Stromal cell of bone marrow (primary cell): ENCODE measurements at places on chromosomes 4 and X.

DNA sequence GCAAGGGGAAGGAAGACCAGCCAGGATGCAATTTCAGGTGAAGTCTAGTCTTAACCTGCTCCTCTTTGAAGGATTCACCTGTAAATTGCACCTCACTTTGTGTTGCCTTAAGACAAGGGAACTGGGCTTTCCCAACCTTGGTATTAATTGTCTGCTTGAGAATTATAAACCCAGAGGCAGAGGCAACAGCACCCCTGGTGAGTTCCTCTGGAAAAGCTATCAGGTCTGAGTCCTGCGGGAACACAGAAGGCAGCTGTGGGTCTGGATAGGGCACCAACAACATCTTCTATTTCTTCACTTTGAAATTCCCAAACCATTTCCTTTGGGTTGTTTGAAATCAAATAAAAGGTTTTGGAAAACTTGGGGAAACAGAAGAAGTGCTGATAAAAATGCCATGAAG lies 109.2 kb upstream of the NPY2R start:
- no peak for DNase-seq

DNA sequence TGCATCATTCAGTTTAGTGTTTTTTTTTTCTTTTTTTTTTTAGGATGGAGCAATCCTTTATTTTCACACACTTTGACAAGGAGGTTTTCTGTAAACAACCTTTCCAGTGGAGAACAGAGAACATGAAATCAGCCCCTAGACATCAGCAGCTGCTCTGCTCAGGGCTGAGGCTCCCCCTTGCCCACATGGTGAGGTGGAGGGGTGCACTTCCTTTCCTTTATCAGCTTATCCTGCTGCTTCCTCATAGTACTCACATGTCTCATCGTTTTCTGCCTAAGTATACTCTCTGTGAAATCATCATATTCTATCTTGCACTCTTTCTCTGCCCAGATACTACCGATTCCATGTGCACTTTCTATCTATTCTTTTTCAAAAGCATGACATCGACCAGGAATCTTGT lies 47.6 kb upstream of the PRSS12 start:
- DNase-seq: no peak

- peak; percentile 29 for DNase-seq
Measured at GRCh38 chr4:110088670-110089069, 109.7 kb downstream of the ELOVL6 start.

- DNase-seq: no peak
Measured at GRCh38 chr4:27090406-27090805, 229.8 kb downstream of the STIM2 start.

DNA sequence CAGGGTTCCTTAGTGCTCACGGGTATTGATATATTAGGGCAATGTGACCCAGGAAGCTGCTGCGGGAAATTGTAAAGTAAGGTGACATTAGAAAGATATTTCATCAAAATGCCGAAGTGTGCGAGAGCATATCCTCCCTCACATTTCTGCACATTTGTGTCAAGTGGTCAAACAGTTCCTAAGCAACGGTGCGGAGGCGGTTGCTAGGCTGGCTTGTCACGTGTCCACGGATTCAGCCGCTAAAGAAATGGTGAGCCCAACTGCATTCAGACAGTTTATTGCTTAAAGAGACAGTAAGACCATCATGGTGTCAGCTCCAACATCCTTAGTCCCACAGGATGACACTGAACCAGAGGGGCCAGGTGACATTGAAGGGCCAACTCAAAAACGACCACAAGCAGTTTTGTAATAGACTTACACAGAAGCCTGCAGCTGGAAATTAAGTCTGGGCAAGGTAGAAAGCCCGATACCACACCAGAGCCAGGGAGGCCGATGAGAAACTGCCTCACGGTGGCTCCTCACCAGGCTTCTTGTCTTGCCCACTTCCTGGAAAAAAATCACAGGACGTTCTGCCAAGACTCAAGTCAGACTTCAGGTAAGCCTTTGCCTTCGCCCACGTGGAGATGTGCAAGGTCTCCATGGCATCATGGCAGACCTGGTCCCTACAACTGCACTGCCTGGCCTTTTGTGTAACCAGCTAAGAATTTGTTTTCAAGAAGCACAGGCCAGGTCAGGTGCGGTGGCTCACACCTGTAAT lies 50.4 kb downstream of the USP11 start:
- peak; percentile 55 for DNase-seq

- DNase-seq: no peak
Measured at GRCh38 chr4:144650311-144651005, 4.5 kb downstream of the HHIP start.

GRCh38 chr4:105140684-105141490 lies 5.8 kb upstream of the TET2 start:
- no peak for DNase-seq

DNA sequence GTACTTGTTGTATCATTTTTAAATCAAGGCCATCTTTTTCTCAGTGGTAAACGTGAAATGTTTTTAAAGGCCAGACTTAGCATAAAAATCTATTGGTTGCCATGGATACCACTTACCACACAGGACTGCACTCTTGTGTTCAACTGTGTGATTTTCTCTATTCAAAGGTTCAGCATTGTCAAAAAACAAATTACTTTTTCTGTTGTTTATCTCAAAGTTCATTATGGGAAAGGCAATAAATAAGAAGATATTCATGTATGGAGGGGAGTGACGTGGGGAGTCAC lies 231.0 kb upstream of the GATB start:
- no peak for DNase-seq

- no peak for DNase-seq
Measured at GRCh38 chr4:139763672-139764071, 98.1 kb downstream of the MGST2 start.

GRCh38 chr4:108280072-108280471 lies 111.3 kb upstream of the LEF1 start:
- DNase-seq: no peak

- no peak for DNase-seq
Measured at GRCh38 chr4:121998024-121998423, 46.2 kb upstream of the TRPC3 start.

- no peak for DNase-seq
Measured at GRCh38 chrX:1591863-1592469, 562 bp downstream of the AKAP17A start.

- DNase-seq: no peak
Measured at GRCh38 chr4:55758570-55758969, 61.0 kb upstream of the EXOC1L start.

DNA sequence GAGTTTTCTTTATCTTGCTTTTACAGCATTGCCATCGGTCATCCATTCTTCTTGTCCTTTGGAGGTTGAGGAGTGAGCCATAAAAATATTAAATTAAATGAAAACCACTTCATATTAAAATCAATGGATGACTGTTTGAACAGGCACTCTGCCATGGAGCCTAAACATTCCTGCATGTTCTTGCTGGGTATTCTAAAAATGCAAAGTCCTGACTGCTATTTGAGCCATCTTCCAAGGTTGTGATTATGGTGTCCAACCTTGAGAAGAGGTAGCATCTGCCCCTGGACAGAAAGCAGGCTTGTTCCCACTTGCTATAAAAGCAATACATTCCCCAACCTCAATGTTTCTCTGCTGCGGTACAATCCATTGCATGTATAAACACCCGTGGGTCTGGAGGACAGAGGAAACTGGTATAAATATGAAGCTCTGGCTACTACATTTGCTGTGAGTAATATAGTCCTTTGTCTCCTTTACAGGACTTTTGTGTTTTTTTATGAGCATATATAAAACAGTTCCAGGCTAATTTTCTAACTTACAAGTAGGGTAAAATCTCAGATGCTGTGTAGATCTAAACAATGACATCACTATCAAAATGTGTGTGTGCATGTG lies 70.9 kb upstream of the FAT4 start:
- no peak for DNase-seq

- DNase-seq: peak; percentile 59
Measured at GRCh38 chrX:10756441-10756840, 136.1 kb upstream of the MID1 start.

DNA sequence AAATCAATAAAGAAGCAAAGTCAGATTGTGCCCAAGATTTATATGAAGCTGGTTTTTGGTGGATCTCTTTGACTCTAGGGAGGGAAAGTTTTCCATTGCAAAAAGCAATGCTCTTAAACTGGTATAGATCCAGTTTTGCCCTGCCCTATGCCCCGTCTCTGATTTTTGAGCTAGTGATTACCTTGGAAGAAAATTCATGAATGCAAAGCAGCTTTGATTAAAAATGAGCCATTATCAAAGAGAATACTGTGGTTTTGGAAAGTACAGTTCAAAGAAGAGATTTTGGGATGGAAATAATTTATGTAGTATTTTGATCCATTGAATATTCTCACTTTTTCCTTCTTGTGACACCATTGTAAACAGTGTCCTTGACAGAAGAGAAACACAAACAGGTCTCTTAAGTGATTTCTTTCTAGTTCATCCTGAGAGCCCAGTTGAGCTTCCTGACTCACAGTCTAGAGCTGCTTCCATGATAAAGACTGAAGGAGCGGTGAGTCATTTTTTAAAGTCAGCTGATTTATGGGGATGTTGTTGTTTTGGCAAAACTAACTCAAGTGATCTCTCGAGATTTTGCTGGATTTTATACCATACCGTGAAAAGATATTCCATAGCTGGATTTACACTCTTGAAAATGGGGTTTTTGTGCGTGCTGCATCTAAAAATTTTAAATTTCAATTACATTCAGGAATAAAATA lies 76.7 kb downstream of the AFF1 start:
- peak; percentile 83 for DNase-seq

- no peak for DNase-seq
Measured at GRCh38 chr4:123554801-123555232, 158.2 kb downstream of the SPRY1 start.

GRCh38 chrX:51336584-51336983 lies 4.0 kb downstream of the NUDT10 start:
- peak; percentile 16 for DNase-seq

DNA sequence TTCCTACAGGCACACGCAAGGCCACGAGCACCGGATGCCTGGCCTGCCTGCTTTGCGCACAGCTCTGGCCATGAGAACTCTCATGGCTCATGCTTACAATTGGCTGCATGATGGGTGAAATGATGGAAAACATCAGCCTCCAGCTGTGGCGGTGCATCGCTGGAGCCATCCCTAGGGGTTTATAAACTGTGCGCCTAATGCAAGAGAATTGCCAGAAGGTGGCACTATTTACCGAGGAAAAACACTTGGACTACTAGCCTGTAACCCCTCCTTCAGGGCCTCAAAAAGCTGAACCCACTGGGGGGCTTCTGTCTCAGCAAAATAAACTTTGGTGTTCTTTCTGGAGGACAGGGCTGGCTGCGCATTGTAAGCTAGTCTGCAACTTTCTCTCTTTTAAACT lies 51.9 kb downstream of the PHKA2 start:
- DNase-seq: peak; percentile 4

DNA sequence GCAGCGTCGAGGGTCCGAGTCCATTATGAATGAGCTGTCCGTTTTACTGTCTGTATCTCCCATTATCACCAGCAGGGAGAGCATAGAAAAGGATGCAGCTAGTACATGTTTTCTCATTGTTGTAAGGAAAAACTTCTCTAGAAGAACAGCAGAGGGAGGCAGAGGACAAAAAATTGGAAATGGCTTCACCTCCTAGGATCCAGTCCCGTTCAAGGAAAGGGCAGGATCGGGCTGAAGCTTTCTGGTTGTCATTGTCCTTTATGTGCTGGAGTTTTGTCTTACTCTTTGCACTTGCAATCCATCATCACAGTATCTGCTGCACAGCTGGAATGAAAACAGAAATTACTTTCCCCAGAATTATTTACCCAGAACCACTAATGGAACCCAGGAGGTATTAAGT lies 14.7 kb downstream of the NDP start:
- DNase-seq: peak; percentile 72

DNA sequence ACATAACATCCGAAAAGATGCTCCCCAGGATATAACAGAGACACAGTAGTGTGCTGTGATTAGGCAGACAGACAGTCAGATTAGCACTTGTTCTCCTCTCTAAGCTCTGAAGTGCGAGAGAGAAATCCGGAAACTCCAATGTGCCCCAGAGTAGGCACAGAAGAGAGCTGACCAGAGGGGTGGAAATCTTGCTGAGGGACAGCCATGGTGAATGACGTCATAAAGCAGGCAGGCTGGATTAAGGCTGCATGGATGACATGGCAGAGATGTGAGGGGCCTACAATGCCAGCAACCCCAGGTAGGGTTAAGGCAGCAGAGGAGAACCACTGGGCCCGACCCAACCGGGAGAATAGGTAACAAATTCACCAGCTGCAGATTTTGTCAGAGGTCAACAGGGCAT lies 53.3 kb downstream of the MEPE start:
- no peak for DNase-seq

DNA sequence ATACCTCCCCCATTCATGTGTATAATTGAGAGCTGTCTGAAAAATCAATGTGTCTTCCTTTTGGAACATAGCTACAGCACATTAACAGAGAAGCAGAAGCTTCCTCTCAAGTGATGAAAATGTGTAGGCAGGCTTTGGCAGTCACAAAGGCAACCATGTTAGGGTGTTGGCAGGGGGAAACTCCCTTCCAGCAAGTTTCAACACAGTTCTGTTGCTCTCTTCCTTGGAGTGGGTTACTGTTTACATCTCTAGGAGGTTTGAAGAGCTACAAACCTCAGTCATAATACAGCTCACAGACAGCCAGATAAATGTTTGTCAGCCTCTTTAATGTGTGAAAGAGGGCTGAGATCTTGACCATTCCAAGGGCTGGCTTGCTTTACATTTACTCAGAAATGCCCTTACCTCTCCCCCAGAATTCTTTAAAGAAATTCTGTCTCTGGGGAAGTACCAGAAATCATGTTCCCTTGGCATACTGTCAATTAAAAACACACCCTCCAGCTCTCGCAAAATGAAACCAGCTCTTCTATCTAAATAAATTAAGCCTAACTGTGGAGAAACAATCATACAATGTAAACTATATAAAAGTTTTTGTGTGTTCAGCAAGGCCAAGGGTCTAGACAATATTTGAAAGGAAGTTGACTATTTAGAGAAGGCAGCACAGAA lies 18.9 kb downstream of the ZBTB33 start:
- DNase-seq: no peak

DNA sequence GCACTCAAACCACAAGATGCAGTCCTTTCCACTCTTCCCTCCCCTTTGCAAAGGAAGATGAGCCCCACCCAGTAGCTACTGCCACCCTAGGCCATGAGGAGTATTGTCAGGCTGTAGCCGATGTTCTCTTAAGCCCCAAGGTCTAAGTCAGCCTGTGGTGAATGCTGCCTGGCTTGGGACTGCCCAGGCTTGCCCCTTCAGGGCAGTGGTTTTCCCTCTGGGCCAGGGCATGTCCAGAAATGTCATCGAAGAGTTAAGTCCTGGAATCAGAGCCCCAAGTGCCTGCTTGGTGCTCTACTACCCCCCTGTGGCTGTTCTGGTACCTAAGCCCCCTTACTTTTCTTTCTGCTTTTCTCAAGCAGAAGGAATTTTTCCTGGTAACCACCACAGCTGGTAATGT lies 11.8 kb upstream of the PGK1 start:
- peak; percentile 27 for DNase-seq

GRCh38 chr4:8410066-8410625 lies 30.4 kb downstream of the ACOX3 start:
- no peak for DNase-seq

GRCh38 chr4:112894951-112895350 lies 154.5 kb upstream of the ANK2 start:
- DNase-seq: no peak

DNA sequence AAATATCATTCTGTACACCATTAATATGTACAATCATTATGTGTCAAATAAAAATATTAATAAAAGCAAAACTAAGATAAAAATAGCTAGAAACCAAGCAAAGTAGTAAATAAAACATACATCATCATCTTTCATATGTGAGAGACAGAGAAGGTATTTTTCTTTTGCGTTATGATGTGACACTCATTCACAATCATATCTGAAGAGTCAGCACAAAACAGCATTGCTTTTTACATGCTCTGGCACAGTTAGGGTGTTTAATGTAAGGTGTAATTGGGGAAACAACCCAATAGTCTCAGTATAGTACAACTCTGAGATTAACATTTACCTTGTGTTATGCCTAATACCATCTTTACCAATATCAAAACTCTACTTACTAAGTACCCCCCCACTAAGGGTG lies 376.6 kb downstream of the TMA16 start:
- DNase-seq: no peak
